ENCODE measurements at places on chromosomes 11 and 22.

- DNase-seq = no peak
Observed at GRCh38 chr11:67160872-67161783, 42.1 kb downstream of the KDM2A start.

DNA sequence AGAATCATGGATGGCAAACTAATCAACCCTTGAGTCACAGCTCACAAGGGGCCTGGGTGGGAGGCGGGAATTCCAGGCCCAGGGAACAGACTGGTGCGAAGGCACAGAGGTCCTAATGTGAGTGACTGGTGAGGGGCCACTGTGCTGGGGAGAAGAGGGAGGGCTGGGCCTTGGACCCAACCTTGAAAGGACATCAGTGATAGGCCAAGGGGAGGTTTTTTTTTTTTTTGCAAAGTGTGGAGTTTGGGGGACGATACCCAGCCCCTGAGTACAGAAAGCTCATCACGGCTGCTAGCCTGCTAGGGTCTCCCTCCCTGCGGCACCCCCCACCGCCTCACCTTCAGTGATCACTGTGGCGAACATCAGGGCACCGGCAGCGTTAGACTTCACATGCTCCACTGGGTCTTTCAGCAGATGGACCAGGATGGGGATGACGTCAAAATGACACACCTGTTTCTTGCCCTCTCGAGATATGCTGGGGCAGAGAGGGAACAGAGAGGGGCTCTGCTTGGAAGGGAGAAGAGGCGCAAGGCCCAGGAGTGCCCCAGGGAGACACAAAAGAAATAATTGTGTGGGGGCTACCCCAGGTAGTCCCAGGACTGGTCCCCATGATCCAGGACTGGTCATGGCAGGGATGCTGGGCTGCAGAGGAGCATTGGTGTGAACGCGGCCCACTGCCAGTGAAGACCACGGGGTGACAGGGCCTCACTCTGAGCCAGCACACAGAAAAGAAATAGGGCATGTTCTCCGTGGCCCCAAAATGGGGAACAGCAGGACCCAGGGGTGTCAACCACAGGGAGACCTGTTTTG is 8.6 kb upstream of the GNAZ start:
- no peak for DNase-seq

- no peak for DNase-seq
Observed at GRCh38 chr11:115912484-115912945, 408.3 kb upstream of the CADM1 start.

DNA sequence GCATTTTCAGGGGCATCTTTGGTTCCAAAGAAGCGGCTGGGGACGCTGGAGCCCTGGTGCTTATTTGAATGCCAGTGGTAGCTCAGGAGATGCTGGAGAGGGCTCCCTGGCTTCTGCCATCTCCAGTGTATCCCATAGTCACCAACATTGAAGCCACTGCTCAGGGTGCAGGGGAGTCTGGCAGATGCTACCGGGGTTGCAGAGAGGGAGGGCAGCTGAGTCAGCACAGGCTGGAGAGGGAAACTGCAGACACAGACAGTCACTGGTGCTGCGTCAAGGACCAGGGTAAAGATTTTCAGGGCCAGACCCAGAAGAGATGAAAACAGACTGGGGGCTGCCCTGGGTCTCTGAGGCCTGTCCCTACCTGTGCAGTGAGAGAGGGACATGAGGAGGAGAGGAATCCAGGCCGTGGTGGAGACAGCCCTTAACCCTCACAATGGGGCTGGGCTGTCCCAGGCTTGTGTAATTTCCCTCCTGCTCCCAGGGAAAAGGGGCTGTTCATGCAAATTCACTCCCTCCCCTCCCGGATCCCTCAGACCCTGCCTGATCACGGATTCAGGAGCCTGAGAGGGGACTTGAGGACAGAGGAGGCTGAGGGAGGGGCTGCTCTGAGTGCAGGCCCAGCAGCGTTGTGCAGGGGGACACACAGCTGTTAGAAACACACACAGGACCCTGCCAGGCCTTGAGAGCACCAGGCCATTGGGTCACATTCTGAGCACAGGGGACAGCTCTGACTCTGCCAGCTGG is 126.9 kb upstream of the GRK3 start:
- no peak for DNase-seq

DNA sequence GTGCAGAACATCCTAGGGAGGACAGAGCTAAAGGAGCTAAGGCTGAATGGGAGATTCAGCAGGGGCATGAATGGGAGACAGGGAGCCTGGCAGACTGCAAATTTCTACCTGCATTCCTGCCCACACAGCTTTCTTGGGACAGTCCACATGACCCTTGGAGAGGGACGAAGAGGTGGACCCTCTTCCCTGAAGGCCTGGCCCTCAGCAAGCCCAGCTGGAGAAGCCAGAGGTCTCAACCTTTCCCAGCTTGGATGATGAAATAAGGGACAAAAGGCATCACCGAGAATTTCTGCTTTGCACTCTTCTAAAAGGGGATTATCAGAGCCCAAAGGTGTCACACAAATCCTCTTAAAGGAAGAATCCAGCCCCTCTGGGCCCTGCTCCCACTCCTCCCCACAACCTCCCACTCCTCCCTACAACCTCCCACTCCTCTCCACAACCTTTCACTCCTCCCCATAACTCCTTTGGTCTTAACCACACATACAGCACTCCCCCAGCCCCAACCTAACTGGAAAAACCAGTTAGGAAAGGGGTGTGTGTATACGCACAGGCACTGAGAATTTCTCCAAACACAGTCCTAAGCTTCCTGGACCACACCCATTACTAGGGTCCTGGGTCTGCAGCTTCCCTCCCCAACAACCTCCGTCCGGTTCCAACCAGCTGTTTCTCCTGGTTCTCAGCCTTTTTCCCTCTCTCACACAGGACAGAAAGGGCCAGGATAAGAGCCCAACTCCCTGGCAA is 38.4 kb downstream of the RPL27A start:
- no peak for DNase-seq

DNA sequence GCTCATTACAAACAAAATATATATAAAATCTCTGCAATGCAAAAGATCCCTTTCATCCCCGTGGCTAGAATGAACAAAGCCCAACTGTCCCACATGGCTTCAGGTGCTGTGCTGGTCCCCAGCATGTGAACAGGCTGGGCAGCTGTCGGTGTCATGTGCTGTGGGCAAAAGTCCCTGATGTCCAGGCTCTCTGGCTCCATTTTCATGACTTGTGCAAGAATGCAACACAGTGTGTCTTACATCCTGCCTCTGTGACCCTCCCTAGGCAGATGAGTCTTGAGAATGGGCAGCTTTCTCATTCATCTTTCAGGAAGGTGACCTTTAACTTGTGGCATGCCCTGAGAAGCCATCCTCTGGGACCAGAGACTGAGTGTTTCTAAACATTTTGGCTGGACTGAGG is 14.5 kb downstream of the GUCD1 start:
- no peak for DNase-seq

DNA sequence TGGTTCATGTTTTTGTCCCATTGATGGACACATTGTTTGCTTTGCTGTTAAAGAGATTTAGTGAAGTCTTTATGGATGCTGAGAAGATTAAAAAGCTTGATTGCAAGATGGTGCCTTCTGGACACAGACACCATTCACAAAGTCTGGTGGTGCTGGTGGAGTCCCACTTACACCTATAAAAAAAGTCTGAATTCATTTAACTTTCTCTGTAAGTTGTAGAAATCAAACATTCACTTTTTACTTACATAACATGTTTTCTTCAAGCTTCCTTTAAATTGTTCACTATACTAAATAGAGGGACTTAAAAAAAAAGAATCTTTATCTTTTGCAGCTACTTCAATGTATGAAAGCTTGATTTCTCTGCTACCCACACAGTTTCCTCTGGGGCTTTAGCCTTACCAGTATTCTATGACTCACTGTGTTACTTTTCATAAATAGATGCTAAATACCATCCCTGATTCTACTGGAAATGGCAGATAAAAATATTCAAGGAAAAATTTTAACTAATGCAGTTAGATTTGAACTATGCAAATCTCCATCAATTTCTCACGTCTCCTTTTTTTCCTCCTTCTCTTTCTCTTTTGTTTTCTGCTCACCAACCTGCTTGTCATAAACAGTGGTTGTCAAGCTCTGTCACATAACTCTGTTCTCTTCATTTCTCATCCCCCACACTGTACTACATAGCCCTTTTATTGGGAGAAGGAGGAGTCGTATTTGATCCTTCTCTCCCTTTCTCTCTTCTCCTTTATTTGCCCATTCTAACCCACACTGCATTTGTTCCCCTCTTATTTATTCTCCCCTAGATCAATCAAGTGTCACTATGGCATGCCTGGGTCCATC is 89.7 kb downstream of the FAM76B start:
- DNase-seq = no peak

DNA sequence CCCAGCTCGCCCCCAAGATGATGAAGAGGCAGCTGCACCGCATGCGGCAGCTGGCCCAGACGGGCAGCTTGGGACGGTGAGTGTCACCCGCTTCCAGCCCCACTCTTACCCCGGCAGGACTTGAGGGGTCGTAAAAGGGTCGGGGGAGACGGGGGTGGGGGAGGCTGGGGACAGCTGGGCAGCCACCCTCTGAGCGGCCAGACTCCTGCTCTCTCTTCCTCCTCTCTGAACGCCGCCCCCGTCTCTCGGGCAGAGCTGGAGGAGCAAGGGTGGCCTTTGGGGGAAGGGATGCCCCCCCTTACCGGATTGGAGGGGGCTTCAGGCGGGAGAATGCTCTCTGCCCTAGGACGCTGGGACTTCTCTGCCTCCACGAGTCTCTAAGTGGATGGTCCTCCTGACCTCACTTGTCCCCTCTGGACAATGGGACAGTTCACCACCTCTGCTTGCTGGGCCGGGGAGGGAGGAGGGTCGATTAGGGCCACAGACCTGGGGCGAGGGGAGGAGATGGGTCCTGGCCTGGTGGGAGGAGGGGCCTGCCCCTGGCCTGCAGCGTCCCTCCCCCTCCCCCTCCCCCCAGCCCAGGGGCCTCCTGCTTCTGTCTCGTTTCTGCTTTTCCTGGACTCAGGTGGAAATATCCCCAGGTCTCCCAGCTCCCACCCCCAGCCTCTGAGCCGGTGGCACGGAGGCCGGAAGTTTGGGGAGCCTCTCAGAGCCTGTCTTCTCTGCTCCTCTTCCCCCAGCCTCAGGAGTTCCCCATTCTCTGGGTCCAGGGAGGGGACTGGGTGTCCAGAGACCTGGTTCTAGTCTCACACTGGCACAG is 512 bp downstream of the SH3BP1 start:
- no peak for DNase-seq

GRCh38 chr11:3225826-3226750 is 6.1 kb downstream of the MRGPRE start:
- no peak for DNase-seq

GRCh38 chr11:134512571-134513538 is 100.8 kb upstream of the B3GAT1 start:
- no peak for DNase-seq

DNA sequence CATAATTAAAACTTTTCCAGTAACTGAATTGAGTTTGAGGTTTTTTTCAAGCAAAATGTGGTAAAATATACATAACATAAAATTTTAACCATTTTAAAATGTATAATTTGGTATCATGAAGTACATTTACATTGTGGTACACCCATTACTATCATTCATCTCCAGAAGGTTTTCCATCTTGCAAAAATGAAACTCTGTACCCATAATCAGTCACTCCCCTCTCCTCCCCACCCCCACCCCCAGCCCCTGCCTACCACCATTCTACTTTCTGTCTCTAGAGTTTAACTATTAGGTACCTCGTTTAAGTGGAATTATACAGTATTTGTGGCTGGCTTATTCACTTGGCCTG is 63.7 kb downstream of the MICAL2 start:
- DNase-seq = peak; percentile 38

DNA sequence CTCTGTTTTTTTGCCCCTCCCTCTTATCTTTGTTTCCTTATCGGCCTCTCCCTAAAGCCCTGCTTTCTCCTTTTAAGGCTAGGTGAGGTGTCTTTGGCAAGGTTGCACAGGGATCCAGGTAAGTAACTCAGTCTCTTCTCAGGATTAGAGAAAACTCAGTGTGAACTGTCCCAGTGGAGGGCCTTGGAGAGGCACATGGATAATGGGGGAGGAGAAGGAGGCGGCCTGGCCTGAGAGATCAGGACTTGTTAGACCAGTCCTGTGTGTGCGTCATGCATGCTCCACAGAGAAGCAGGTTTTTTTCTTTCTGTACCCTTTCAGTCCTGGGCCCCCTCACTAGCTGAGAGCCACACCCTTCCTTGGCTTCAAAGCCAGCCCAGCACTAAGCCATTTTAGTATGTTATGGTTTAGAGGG is 19.9 kb downstream of the CTNND1 start:
- no peak for DNase-seq

GRCh38 chr22:44711241-44711560 is 9.2 kb downstream of the PRR5 start:
- no peak for DNase-seq

GRCh38 chr11:85718126-85718943 is 32.3 kb upstream of the CCDC89 start:
- no peak for DNase-seq

DNA sequence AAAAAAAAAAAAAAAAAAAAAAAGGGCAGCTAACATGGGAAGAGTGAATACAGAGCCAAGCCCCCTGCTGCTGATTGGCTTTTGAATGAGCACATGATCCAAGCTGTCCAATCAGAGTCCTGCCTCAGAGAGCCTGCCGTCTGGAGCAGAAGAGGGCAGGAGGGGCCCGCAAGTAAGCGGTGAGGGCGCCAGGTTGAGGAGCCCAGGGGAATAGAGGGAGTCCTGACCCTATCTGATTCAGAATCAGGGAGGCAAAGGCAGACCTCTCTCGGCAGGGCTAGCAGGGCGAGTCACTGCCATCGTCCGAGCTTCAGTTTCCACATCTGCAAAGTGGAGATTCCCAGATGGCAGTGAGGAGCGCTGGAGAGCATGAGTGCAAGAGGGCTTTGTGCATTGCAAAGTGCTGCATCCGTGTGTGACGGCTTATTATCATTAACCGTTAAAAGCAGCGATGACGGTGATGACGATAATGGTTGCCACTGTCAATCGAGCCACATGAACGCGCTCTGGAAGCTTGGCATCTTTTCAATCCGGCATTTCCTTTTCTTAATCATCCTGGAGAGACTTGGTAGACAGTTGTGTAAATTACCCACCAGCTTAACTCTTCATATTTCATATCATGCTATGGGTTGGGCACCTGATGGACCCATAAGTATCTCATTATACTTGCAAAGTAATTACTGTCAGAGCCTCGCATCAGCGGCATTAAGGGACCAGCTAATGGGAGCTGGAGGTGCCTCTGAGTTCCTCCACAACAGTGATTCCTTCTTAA is 68.6 kb upstream of the ATXN10 start:
- DNase-seq = no peak

DNA sequence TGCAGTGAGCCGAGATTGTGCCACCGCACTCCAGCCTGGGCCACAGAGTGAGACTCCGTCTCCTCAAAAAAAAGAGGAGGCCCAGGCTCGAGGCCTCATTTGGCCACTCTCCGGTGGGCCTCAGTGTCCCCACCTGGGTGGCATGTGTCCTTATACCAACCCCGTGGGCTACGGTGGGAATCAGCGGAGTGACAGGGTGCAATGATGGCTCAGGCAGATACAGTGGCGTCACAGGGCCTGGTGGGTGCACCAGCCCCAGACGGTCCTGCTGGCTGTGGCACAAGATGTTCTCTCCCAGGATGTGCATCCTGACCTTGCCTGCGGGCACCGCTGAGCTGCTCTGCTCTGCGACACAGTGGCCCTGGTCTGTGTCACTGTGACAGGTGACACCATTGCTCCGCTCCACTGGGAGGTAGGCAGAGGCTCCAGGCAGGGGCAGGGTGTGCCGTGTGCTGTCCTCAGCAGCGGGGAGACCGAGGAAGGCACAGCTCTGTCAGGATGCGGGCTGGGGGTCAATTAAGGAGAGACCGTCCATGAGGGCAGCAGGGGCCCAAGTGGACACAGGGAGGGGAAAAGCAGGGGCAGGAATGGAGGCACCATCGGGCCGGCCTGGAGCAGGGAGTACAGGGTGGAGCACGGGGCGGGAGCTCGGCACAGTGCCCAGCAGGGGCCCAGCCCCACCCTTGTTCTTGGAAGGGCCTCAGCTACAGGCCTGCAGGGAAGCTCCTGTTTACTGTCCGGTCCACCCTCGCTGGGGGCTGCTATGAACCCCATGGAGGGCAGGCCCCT is 21.7 kb upstream of the TH start:
- DNase-seq = no peak
